ENCODE measurements at places on chromosomes 12 and 14.

GRCh38 chr12:130398100-130398848, 60.6 kb downstream of the PIWIL1 start:
- no peak for DNase-seq

DNA sequence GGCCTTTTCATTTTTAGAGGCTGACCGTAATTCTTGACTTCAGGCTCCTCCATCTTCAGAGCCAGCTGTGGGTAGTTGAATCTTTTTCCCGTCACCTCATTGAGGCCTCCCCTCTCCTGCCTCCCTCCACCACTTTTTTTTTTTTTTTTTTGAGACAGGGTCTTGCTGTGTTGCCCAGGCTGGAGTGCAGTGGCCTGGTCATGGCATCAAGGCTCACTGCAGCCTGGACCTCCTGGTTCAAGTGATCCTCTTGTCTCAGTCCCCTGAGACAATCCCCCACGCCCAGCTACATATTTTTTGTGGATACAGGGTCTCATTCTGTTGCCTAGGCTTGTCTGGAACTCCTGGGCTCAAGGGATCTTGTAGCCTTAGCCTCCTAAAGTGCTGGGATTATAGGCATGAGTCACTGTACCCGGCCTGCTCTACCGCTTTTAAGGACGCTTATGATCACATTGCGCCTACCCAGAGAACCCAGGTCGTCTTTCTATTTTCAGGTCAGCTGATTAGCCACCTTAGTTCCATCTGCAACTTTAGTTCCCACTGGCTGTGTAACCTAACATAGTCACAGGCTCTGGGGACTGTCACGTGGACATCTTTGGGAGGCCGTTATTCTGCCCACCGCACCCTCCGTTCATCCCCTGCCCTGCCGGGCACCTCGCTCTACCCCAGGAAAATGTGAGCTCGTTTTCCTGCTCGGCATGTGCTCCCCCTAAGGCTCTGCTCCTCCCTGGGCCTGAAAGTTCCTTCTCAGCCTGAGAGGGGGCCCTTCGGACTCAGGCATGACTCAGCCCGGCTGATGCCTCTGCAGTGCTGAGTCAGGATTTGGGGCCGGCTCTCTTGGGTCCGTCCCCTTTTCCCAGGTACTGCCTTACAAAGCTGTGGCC, 13.4 kb downstream of the TNFAIP2 start:
- no peak for DNase-seq

DNA sequence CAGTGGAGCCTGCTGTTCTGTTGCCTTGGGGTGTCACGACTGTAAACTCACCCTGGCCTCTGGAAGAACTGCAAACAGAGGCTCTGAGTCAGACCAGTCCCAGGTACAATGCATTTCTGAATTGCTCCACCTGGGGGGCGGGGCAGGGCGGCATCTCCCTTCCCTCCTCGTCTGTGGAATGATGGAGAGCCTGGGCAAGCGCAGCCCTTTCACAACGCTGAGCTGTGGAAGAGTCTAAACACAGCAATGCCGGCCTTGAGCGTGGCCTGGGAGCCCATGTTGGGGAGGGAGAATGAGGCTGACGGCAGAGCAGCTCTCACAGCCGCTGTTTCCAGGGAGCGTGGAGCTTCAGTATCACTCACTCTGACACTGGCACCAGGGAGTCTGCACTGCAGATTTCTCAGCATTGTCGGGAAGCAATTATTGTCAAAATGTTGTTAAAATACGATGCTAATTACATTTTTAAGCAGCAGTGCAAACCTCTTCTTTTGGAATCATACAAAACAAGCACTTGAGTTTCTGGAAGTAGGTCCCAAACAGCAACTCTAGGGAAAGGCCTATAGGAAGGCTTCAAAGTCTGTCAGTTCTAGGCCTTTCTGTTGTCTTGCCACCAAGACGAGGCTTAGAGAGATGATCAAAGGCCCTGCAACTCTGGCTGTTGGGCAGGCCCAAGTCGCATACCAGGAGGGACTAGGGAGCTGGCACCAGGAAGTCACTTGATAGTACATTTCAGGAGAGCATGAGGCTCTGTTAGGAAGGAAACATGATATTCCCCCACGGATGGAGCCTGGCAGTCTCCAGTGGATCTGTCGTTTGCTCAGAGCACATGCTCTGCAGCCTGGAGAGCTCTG, 244.0 kb upstream of the FKBP4 start:
- DNase-seq = no peak

- DNase-seq = no peak
Observed at GRCh38 chr14:41385797-41386196, 220.9 kb upstream of the LRFN5 start.

DNA sequence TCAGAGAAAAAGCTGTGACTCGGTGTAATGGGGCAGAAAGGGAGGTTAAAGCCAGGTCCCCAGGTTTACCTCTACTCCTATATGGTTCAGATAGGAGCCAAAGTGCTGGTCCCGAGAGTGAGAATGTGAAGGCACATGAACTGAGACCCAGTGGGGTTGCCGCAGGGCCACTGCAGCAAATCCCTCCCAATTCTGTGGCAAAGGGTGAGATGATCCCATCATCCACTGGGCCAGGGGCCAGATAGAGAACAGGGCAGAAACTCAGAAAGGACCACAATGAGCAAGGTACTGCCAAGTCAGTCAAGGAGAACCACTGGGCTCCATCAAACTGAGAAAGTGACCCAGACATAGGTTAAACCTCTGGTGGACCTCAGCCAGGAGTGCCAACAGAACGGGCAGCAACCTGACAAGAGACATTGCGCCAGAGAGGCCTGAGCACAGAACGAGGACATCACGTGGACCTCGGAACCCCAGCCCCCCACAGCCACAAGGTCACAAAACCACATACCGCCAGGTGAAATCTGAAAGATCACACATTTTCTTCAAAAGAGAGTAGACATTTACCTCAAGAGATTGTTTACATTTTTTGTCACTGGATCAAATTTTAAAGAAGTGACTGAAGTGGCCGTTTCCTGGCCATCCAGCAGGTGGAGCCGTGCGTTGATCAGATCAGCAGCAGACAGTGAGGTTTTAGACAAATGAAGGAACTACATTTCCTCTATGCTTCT, 20.5 kb upstream of the ITPR2 start:
- peak; percentile 68 for DNase-seq

All from SHP77 treated with DMSO at 0.1 percent for 48 hours (cell line).